ENCODE measurements at places on chromosomes 3 and 15.
A peak's percentile ranks its signal among the peaks of the same experiment; 100 is the strongest.

DNA sequence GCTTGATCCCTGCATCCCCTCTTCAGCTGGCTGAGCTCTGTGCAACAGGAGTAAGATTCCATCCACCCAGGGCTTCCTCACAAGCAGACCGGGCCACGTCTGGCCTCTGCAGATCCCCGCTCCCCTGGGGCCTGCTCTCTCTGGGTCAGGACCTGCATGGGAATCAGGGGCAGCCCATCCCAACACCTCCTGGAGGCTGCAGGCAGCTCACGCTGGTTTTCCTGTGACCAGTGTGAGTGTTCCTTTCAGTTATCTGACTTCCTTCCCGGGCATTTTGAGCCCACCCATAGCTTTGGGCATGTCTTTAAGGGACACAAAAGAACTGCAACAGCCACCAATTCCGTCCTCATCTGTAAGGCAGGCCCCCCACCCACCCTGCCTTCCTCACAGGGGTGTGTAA, 16.3 kb downstream of the NUP210 start:
- DNase-seq = no peak

DNA sequence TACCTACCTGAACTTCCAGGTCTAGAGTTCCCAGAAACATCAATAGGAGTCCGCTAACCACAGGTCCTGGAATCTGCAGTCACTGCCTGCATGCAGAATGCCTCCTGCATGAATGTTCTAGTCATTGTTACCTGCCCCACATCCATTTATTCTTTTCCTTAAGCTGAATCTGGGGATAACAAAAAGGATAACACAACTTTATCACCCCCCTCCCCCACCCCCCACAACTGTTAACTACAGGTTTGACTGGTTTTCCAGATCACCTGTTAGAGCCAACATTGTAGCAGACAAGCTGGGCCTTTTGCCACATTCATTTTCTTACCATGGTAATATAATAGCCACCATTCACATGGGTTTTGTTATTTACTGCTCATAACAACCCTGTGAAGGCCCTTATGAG, 4.6 kb upstream of the CTSH start:
- no peak for DNase-seq

GRCh38 chr3:79178471-79179180, 589.2 kb downstream of the ROBO1 start:
- DNase-seq = no peak

DNA sequence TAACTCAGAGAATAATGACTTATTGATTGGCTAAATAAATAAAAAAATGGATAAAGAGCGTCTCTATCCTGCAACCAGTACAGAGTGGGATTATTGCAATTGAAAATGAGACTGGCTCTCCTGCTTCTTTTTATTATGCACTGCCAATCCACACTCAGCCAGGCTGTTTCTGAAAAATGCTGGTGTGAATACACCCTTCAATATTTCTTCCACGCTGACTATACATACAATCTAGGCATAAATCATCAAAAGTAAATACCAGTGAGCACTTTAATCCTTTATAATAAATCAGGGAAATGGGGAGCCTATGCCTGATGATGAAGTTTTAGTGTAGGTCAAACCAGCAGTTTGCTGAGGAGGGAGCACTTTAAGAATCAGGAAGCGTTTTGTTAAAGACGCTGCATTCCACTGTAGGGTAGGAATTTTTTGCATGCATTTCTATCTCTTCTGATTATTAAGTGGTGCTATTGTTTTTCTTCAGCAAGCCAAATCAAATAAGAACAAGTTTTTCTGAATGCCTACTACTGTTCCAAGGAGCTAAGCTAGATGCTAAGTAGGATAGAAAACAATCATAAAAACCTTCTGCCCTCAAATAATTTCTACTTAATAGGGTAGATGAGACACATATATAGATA, 781.5 kb downstream of the TBL1XR1 start:
- no peak for DNase-seq

DNA sequence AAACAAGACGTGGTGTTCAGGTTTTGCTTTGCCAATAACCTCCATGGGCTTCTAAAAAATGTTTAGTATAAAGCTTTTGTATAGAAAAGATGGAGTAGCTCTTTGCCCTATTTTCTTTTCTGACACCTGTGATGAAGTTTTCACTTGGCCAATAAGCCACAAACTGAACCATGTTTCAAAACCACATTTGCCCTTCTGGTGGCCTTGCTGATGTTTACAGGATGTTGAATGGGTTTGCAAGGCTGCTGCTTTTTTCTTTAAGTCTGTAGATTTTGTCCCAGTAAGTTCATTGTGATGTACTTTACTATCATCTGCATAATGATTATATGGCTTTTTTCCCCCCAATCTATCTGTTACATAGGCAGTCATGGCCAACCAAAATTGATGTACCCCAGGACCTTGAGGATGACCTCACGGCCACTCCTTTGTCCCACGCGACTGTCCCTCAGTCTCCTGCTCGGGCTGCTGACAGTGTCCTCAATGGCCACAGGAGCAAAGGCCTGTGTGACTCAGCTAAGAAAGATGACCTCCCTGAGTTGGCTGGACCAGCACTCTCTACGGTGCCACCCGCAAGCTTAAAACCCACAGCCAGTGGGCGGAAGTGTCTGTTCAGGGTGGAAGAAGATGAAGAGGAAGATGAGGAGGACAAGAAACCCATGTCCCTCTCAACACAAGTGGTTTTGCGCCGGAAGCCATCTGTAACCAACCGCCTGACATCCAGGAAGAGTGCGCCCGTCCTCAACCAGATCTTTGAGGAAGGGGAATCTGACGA, 60.8 kb downstream of the SNRK start:
- no peak for DNase-seq

- DNase-seq = no peak
These were observed 67.6 kb downstream of the NR1D2 start for GRCh38 chr3:24012589-24013269.

DNA sequence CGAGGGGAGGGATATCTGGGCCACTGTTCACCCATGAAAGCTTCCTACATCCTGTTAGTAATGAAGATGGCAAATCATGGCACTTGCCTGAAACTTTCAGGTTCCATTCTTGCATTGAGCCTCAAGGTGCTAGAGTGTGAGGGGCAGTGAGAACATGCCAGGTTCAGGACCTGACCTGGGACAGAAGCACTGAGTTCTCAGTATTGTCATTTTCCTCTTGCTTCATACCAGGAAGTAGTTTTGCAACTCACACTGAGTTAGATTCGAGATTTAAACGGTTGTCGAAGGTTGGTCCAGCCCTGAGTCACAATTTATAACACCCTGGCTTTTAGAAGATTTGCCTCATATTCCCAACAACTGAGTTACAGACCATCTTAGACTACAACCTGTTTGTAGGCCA, 11.8 kb upstream of the MEIS2 start:
- no peak for DNase-seq

- no peak for DNase-seq
These were observed 40.6 kb downstream of the LINGO1 start for GRCh38 chr15:77591968-77592613.

DNA sequence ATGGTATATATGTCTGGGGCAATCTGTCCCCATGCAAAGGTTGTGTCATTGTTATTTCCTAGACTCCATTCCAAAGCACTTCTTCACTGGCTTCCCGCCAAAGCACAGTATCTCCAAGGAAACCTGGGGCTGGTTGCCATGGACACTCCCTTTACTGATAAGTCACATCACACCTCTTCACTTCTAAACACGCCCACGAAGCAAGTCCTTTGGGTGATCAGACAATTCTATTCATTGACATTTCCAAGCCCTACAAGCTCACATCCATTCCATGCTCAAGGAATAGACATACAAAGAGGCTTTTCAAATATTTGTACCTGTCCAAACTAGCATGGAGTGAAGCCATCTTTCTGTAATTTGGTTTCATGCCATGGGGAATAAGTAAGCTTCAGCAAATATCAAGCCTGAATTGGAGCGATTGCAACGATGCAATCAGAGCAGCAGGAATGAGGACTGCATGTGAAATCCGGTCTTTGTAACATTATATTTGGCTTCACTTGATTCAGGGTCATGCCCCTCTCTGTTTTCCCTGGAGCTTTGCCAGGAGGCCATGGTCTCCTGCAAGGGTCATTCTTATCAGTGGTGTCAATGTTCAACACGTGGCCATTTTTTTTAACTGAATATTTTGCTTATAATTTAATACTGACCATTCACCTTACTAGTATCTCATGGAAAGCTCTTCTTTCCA, 201.6 kb upstream of the TMC3 start:
- peak; percentile 12 for DNase-seq

GRCh38 chr15:29596266-29596665, 226.0 kb downstream of the TJP1 start:
- DNase-seq = no peak

- DNase-seq = no peak
These were observed 625.6 kb downstream of the SI start for GRCh38 chr3:164452707-164453106.

GRCh38 chr3:81354119-81354518, 407.3 kb downstream of the GBE1 start:
- no peak for DNase-seq
